Ascending aorta (tissue), 2 donors: ENCODE measurements at places on chromosomes 12 and 14.

- DNase-seq = no peak
Observed at GRCh38 chr14:57652769-57653168, 159.1 kb upstream of the CCDC198 start.

GRCh38 chr12:2797721-2798418, 3.1 kb downstream of the FKBP4 start:
- DNase-seq = peak; percentile 51

DNA sequence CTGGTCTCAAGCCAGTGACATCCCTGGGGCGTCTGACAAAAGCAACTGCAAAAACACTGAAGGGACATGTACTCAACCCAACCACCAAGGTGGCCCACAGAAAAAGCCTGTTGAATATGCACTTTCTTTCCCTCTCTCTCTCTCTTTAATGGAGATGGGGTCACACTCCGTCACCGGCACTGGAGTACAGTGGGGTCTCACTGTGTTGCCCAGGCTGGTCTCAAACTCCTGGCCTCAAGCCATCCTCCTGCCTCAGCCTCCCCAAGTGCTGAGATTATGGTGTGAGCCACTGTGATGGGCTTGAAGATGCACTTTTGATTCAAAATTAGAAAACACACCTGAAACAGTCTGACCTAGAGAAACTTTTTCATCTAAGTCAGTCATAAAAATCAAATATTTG, 7.2 kb upstream of the CD27 start:
- DNase-seq = no peak

DNA sequence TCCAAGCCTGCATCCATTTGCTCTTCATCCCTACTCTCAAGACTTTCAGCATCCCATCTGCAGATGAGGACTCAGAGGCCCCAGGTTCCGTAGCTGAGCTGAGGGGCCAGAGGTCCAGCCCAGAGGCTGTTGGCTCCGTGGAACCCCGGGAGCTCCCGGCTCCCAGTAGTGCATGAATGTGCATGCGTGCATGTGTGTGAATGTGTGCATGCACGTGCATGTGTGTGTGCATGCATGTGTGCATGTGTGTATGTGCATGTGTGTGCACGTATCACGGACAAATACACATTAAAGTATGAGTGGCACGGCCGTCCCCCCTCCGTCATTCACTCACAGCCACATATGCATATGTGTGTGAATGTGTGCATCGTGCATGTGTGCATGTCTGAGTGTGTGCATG, 149.9 kb downstream of the KIF26A start:
- DNase-seq = no peak

- no peak for DNase-seq
Observed at GRCh38 chr12:40646911-40647310, 45.3 kb upstream of the CNTN1 start.

- DNase-seq = no peak
Observed at GRCh38 chr12:119946213-119946612, 42.8 kb upstream of the BICDL1 start.

DNA sequence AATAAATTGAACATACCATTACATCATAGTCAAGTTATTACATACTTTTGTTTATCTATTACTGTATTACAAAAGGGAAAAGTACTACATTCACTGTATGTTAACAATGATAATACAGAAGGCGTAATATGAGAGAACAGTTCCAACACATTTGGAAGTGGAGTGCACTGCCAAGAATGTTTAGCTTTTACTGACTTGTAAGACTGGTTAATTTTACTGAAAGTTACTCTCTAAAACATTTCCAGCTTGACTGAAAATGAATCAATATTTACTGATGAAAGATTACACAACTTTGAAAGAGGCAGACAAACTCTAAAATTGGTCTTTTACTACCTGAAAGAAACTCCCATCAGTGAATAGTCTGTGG, 728.5 kb downstream of the FSCB start:
- no peak for DNase-seq

- DNase-seq = peak; percentile 94
Observed at GRCh38 chr12:1936406-1937320, 18.2 kb upstream of the CACNA2D4 start.

DNA sequence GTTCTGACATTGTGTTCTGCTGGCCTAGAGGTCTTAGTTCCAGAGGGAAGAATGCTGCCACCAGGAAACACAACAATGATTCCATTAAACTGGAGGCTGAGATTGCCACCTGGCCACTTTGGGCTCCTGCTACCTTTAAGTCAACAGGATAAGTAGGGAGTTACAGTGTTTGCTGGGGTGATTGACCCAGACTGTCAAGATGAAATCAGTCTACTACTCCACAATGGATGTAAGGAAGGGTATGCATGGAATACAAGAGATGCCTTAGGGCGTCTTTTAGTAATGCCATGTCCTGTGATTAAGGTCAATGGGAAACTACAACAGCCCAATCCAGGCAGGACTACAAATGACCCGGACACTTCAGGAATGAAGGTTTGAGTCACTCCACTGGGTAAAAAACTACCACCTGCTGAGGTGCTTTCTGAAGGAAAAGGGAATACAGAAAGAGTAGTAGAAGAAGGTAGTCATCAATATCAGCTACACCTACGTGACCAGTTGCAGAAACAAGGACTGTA, 852.6 kb downstream of the LRFN5 start:
- no peak for DNase-seq
